AG09309 (cell line): ENCODE measurements at places on chromosomes 2 and 18.

- DNase-seq, result peak; percentile 98
These were observed 448.9 kb upstream of the SLC14A2 start for GRCh38 chr18:45166341-45166835.

- DNase-seq, result no peak
These were observed 298.4 kb downstream of the FSIP2 start for GRCh38 chr2:186036862-186037449.

DNA sequence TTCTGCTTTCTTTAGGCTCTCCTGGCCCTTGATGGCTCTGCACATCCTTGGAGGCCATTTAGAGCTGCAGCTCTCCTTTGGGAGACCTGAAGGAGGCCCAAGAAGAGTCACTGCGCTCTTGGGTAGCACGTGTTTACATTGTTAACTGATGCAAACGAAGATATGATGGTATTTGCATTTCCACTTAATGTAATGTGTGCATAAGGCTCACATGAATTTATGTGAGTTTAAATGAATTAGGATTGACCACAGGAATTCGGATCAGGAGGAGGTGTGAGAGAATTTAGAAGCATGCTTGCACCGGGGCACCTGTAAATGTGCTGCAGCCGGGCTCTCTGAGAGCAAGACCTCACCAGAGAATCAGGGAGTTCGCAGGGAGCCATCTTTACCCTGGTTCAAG, 7.5 kb downstream of the SH3RF3 start:
- no peak for DNase-seq

- DNase-seq, result no peak
These were observed 73.8 kb downstream of the USP40 start for GRCh38 chr2:233492751-233493150.

DNA sequence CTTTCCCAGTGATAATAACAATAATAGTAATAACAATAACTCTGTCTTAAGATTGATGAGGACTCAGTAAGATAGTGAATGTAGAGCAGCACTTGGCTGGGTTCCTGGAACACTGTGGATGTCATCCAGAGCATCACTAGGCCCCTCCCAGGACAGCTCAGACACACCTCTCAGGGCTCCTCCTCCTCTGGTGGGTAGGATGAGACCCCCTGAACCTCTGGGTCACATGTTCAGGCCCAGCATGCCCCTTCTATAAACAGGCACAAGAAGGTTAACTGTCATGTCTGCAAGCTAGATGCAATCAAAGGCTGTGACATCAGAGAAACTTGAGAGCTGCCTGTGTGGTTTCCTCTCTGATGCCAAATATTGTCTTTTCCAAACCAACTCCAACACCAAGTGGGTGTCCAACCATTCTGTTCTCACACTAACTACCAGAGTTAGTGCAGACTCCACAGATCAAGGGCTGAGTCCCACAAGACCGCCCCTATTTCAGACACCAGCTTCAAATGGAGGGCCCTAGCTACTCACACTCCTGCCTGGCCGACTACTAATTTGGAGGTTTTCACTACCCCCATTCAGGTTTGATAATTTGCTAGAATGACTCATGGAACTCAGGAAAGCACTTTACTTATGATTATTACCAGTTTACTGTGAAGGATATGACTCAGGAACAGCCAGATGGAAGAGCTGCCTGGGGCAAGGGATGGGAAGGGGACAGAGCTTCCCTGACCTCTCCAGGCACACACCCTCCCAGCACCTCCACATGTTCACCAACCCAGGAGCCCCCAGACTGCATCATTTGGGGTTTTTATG, 46.4 kb upstream of the BZW1 start:
- DNase-seq, result peak; percentile 76

DNA sequence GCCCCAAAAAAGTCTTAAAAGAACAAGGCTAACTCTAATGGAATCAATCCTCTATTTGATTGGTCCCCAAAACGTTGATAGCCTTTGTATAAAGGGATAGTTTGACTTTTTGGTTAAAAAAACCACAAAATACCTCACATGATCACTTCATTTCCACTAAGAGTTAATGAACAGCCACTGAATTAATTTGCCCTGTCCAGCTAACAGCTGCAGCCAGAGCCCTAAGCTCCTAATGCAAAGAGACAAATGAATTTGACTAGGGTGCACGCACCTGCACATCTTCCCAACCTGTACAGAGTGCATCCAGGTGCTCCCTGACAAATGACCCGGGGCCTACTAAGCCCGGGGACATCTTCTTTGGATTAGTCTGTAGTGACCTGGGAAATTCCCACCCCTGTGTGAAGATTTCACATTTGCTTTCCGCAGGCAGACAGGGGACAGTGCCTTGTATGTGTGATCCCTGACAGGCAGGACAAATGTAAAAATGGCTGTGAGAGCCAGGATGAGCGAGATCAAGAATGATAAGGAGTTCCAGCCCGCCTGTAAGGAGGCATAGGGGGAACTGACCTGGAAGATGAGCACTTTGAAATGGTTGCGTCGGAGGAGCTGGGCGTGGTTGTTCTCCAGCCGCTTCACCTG, 893 bp downstream of the CAVIN2 start:
- DNase-seq, result no peak

DNA sequence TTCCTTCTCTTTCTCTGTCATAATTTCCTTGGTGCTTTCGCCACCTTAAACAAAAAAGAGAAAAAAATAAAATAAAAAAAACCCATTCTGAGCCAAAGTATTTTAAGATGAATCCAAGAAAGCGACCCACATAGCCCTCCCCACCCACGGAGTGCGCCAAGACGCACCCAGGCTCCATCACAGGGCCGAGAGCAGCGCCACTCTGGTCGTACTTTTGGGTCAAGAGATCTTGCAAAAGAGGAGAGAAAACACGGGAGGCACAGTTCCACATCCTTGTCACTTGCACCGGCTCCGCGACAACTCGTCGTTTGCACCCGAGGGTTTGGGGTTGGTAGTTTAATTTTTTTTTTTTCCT, 1.8 kb upstream of the SP9 start:
- no peak for DNase-seq

- DNase-seq, result no peak
These were observed 6.8 kb downstream of the B4GALT6 start for GRCh38 chr18:31677592-31677991.

DNA sequence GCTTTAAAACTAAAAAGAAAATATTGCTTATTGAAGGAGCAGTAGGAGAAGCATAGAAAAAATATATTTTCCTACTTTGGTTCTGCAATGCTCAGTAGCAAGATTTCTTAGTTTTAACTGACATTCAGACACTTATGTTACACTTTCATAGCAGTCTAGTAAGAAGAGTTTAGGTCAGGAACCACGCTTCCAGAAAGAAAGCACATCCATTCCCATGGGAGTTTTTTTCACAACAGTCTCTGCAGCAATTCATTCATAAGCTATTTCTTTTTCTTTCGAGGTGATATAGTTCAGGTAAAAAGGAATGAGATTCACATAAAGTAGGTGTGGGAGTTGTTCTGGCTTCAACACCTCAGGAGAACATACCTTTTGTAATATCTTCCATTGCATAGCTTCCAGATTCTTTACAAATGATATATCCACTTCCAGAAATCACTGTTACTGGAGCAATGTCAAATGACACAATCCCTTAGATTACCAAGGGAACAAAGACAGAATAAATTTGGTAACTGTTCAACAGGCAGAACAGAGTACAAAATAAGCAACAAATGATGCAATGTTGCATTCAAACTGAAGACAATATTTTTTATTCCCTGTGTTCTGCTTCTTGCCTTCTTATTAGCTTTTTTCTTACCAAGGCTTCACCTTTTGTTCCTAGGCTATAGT, 95.2 kb upstream of the GULP1 start:
- no peak for DNase-seq

DNA sequence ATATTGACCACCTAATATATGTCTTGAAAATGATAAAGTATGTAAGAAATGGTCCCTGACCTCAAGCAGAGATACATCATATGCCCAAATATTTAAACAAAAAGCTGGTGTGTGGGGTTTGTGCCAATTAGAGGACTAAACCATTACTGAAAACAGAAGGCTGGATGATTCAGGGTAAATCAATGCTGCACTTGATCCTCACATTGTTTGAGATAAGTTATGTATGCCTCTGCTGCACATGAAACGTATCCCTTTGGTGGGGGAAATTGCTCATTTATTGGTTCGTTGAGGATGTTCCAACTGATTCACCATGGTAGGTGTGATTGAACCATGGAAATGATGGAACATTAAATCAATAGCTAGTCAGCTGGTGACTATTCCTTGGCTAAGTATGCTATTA, 24.7 kb upstream of the DARS1 start:
- no peak for DNase-seq

GRCh38 chr18:53380063-53380639, 844.3 kb downstream of the MBD2 start:
- peak; percentile 1 for DNase-seq

DNA sequence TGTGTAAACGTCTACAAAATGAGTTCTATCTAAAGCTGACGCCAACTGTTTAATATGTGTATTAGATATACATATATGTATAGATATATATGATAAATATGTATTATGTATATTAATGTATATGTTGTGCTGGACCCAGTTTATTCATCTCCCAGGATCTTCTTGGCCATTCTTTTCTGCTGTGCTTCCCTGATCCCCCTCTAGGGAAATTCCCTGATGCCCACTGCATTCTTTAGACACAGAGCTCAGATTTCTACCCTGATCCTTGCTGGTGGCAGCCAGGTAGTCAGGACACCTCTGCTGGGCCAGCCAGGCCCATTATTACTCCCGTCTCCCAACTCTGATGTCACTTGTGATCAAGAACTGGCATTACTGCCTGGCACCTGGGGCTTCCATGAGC, 292.0 kb downstream of the PTPRM start:
- DNase-seq, result no peak

GRCh38 chr2:219836647-219837177, 209.3 kb downstream of the SLC4A3 start:
- peak; percentile 4 for DNase-seq

DNA sequence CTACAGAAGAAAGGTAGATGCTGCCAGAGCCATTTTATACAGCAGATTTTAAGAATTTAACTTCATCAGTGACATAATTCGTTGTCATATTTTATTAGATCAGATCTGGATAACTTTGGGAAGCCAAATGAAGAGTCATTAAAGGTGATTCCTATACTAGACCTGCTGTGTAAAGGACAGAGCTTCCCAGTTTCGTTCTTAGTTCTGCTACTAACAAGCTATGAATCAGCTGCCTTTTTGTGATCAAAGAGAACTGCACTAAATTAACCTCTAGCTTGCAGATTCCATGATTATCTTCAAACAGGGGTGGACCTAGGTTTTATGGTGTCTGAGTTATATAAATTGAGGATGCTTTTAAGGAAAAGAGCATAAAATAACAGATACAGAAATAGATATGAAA, 926.5 kb upstream of the ACVR2A start:
- DNase-seq, result no peak

DNA sequence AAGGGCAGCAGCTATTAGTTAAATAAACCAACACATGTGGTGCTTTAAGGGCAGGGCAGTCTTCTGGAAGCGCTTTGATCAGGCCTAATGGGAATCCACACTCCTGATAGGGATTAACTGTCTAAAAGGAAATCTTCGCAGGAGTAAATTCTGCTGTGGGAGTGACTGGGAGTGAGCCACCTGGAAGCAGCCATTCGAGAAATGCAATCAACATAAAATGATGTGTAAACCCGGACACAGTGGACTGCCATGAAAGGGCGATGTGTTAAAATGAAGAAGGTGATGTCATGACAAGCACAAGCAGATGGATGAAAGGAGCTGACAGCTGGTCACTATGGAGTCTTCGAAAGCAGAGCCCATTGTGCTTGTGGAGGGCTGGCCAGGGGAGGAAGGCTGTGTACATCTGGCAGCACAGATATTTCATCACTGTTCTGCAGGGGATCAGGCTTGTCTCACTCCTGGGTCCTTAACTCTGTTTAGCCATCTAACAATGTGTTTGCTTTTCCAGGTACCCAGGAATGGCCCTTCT, 24.8 kb upstream of the GALNT14 start:
- no peak for DNase-seq

DNA sequence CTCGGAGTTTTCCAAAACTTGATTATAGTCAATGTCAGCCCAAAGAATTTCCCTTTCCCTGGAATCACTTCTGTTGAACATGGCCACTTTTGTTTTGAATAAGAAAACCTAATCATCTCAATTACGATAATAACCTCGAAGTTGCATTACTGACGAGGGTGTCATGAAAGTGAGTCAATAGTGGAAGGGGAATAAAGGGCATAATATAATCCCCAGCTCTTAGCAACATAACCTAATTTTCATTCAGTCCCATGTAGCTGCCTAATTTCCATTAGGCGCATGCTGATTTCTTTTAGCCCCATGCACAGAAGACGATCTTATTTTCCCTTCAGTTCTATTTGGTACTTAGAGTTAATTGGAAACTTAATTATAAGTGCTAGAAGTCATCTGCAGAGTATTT, 51.1 kb upstream of the RAPH1 start:
- DNase-seq, result no peak
